Kidney tubule cell (primary cell): ENCODE measurements at places on chromosomes 3 and 15.
A peak's percentile ranks its signal among the peaks of the same experiment; 100 is the strongest.

DNA sequence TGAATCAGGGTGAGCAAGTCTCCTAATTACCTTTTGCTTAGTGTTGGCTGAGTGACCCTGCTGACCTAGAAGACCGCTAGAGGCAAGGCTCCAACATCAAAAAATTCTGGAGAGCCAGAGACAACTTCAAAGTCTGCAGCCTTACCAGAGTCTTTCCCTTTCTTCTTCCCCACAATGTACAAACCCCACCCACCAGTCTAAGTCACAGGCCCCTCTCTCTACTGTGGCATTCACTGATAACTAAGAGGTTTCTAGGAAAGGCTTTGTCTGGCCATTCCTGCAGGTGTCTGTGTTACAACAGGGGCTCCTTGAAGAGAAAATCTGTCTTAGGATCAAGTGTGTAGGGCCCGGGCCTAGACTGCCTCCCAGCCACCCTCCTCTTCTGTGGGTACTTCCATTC, 525 bp downstream of the MYH15 start:
- no peak for DNase-seq

DNA sequence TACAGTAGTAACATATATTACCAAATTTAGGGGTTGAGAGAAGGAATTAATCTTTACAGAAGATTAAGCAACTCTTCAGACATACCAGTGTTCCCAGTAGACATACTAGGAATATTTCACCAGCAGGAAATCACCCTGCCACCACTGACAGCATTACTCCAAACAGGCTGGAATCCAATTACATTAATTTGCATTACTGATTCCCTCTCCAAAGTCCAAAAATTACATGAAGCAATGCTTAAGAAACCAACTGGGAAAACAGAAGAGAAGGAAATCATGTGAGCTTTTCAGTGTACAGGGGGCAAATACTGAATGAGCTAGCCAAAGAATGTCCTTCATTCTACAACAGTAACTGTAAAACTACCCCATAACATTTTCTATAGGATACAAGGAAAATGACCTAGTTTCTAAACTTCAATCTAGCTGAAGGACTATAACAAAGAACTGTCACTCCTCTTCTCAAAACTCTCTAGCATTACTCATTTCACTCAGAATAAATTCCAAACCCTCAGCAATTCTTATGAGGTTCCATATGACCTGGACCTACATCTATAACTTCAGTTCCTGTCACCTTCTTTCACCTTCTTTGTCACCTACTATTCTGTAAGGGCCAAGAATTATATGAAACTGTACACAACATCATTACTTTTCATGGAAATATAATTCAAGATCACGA, 72.7 kb downstream of the INO80 start:
- no peak for DNase-seq

GRCh38 chr3:170108955-170109354, 71.2 kb downstream of the GPR160 start:
- DNase-seq, result no peak

DNA sequence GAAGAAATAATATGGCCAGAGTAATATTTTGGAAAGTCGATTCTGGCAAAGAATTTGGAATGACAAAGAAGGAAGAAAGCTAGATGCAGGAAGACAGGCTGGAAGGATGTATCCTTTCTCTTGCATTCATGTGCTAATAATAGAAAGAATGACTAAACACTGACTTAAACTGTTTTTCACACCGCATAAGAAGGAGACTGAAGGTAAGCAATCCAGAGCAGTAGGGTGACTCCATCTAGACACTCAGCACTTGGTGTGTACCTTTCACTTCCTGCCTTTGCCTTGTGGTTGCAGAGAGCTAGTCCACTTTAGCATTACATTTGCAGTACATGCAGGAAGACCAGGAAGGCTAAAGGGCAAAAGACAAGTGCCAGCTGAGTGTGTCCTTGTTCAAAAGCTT, 234.6 kb downstream of the RBMS3 start:
- DNase-seq, result peak; percentile 93

GRCh38 chr3:25547943-25548674, 116.6 kb downstream of the TOP2B start:
- peak; percentile 26 for DNase-seq

GRCh38 chr3:194908496-194908895, 222.8 kb downstream of the FAM43A start:
- no peak for DNase-seq

DNA sequence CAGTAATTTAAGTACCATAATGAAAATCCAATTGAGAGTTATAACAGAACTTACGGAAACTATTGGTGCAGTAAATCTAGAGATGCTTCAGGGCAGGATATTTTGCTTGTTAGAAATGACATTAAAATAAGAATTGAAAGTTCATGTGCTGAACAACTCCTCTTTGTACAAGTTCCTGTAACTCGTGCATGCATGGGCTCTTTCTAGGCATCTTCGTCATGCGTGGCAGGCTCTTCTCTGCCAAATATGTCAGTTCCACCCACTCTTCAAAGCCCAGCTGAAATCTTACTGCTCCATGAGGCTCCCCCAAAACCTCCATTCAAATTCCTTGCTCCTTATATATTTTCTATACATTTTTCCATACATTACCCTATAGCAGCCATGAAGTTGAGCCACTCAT, 48.7 kb downstream of the FBN1 start:
- DNase-seq, result no peak

- DNase-seq, result no peak
Observed at GRCh38 chr3:107727102-107727501, 204.3 kb downstream of the BBX start.

- DNase-seq, result no peak
Observed at GRCh38 chr3:119944091-119944490, 150.2 kb downstream of the GSK3B start.

DNA sequence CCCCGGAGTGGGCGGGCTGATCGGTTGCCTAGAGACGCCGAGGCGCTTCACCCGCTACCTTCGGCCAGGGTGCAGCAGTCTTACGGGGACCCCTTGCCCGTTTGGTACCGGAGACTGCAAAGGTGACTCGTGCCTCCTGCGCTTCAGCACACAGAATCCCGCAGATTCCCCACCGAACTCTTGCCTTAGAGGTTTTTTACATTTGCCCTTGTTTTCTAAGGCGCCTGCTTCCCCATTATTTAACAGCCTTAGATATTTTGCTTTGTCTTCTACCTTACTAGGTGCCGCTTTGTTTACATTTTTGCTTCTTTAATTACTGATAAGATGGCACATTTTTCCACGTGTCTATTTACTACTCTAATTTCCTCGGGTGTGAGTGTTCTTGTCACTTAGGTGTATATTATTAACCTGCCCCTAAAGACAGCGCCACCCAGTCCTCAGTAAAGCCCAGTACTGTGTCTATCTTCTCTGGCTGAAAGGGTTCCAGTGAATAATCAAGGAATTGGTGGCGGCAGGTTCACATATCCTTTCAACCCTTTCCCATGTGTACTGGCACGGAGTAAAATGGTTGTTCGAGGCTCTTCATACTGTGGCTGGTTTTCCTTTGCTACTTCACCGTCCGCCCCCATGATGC, 573 bp upstream of the CEP152 start:
- DNase-seq, result peak; percentile 43

GRCh38 chr3:37586280-37586679, 275.4 kb upstream of the CTDSPL start:
- DNase-seq, result no peak

GRCh38 chr3:99537416-99537815, 101.0 kb upstream of the COL8A1 start:
- no peak for DNase-seq

GRCh38 chr15:41507820-41508290, 5.8 kb downstream of the LTK start:
- DNase-seq, result peak; percentile 71

GRCh38 chr3:52225452-52226228, at the start of gene TLR9:
TLR9 (minus strand) TSS chr3:52225645; CDS start chr3:52225529, 116 bp downstream.
- DNase-seq, result no peak

GRCh38 chr3:44682182-44682896, 30.1 kb upstream of the ZNF502 start:
- peak; percentile 86 for DNase-seq

GRCh38 chr3:146368882-146369523, 100.4 kb downstream of the PLSCR2 start:
- no peak for DNase-seq

- no peak for DNase-seq
Observed at GRCh38 chr15:100812802-100813201, 66.8 kb upstream of the ALDH1A3 start.

- no peak for DNase-seq
Observed at GRCh38 chr15:80484333-80484864, 80.2 kb downstream of the ARNT2 start.

DNA sequence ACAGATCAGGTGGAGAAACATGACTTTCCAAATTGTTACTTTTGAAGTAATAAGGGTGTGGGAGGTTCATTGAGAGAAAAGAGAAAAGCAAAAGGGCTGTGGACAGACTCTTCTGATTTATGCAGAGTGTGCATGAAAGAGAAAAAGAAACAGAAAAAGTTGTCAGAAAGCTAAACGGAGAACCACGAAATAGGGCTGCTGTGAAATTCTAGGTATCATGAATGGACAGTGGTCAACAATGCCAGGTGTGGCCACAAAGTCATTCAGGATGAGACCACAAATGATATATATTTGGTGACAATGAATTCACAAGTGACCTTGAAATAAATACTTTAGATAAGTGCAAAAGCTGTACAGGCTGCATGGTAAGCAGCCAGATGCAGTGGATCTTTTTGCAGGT, 170.1 kb downstream of the IL5RA start:
- no peak for DNase-seq

DNA sequence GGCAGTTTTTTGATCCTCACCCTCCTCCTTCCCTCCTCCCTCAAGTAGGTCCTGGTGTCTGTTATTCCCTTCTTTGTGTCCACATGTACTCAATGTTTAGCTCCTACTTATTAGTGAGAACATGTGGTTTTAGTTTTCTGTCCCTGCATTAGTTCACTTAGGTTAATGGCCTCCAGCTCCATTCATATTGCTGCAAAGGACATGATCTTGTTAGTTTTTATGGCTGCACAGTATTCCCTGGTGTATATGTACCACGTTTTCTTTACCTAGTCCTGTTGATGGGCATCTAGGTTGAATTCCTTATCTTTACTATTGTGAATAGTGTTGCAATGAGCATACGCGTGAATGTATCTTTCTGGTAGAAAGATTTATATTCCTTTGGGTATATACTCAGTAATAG, 61.7 kb upstream of the FGF7 start:
- DNase-seq, result no peak

- peak; percentile 53 for DNase-seq
Observed at GRCh38 chr3:158532099-158532734, 38.8 kb upstream of the MLF1 start.

DNA sequence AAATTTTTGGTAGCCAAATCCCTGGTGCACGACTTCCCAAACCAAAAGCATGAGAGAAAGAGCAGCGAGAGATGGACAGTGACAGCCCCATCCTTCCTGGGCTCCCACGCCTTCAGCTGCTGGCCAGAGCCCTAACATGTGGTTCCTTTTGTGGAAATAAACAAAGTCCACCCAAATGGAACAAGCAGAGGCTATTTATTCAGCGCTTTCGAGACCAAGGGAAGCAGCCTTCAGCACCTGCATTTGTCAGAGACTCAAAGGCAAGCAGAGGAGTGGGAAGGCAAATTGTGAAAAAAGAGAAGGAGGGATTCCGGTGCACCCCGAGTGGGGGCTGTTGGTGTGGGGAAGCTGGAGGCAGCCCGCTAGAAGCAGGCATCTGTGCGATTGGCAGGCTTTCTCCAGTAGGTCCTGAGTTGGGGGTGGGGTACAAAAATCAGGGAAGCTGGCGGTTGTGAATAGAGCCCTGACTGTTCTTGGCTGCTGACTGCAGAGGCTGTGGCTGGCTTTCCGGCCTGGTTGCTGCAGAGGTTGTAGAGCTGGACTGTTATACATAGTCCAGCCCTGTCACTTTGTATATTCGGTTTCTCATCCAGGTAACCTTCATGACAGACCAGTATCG, 427.2 kb downstream of the OCA2 start:
- no peak for DNase-seq

GRCh38 chr3:151604891-151605290, 128.8 kb upstream of the AADACL2 start:
- no peak for DNase-seq

- DNase-seq, result peak; percentile 2
Observed at GRCh38 chr3:105791919-105792786, 76.7 kb downstream of the CBLB start.
